CD4-positive, alpha-beta memory T cell (primary cell): ENCODE measurements at places on chromosomes 11 and 22.

- peak; percentile 35 for DNase-seq
Measured at GRCh38 chr11:3609416-3610265, 32.2 kb downstream of the ART5 start.

GRCh38 chr11:5004424-5005274 lies 10.0 kb downstream of the OR51L1 start:
- no peak for DNase-seq

DNA sequence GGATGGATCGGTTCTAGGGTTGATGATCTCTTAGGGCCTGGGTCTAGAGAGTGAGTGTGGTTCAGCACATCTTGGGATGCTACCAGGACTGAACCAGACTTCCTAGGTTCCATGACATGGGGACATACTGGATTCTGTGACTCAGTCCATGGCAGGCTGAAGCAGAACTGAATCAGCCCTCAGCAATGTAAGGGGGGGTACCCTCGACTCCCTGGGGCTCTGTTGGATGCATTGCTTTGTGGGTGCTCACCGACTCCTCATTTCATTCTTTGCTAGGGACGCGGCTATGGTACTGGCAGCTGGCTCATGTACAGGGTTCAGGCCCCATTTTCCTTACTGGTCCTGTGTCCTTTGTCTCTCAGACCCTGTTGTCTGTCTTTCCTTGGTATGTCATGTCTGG lies 733 bp upstream of the GRAMD1B start:
- no peak for DNase-seq

GRCh38 chr11:394858-395655 lies 1.0 kb downstream of the PKP3 start:
- DNase-seq, result no peak

- no peak for DNase-seq
Measured at GRCh38 chr11:19972651-19973050, 187.6 kb downstream of the DBX1 start.

GRCh38 chr11:26649884-26650283 lies 72.0 kb downstream of the SLC5A12 start:
- DNase-seq, result no peak

GRCh38 chr22:29717789-29718188 lies 2.0 kb upstream of the CABP7 start:
- DNase-seq, result no peak
